Upper lobe of left lung (tissue), 6 donors: ENCODE measurements at places on chromosomes 12 and 14.

- H3K4me1 ChIP-seq: peaks cover 4% of the 10 kb centered on the region
- no peak overlapping the region for H3K4me3 ChIP-seq
- H3K27me3 ChIP-seq: no peaks in the 10 kb centered on the region
- H3K36me3 ChIP-seq: no peaks in the 10 kb centered on the region
- no peak overlapping the region for H3K27ac ChIP-seq
- DNase-seq: peak; percentile 41
Observed at GRCh38 chr12:67721248-67721647, 72.7 kb downstream of the DYRK2 start.

GRCh38 chr12:73106296-73106695 lies 834.1 kb downstream of the TRHDE start:
- no peaks in the 10 kb centered on the region for H3K4me1 ChIP-seq
- no peaks in the 10 kb centered on the region for H3K36me3 ChIP-seq
- H3K27ac ChIP-seq: no peak overlapping the region
- H3K27me3 ChIP-seq: no peaks in the 10 kb centered on the region
- no peak overlapping the region for H3K4me3 ChIP-seq

DNA sequence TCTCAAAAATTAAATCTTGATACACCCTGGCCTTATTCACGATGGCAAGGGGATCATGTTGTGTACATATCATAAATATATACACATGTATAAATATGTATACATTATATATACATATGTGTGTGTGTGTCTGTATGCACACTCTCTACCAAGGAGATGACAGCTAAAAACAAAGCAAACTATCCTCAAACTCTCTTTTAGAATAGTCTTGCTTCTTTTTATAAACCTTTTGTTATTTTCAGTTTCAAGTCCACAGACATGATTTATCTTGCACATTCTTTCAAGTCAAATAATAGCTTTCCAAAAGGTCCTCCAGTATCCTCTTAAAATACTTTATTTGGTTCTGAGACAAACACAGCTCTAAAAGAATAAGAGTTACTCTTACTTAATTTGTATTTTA lies 8.4 kb downstream of the ANO6 start:
- H3K4me3 ChIP-seq: no peak overlapping the region
- H3K27me3 ChIP-seq: no peaks in the 10 kb centered on the region
- H3K27ac ChIP-seq: no peak overlapping the region
- no peak for DNase-seq
- no peaks in the 10 kb centered on the region for H3K36me3 ChIP-seq
- H3K4me1 ChIP-seq: peaks cover 10% of the 10 kb centered on the region

DNA sequence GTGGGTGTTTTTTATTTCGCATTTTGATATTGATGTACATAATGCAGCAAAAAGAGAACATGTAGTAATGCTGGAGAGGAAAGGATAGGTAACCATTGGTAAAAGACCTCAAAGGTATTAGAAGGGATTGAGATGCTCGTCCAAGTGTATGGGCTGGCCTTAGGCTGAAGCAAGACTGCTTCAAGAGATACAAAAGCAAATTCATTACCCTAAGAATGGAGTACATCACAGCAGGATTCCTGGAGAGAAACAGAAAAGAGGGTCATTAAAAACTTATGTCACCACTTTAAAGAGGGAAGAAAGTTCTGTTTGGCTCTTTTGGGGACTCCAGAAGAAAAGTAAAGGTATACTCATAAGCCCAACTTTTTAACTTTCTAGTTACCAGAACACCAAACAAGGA lies 420.5 kb downstream of the ZFP36L1 start:
- no peak overlapping the region for H3K27ac ChIP-seq
- H3K4me1 ChIP-seq: peaks cover 29% of the 10 kb centered on the region
- no peak for DNase-seq
- H3K36me3 ChIP-seq: no peaks in the 10 kb centered on the region

DNA sequence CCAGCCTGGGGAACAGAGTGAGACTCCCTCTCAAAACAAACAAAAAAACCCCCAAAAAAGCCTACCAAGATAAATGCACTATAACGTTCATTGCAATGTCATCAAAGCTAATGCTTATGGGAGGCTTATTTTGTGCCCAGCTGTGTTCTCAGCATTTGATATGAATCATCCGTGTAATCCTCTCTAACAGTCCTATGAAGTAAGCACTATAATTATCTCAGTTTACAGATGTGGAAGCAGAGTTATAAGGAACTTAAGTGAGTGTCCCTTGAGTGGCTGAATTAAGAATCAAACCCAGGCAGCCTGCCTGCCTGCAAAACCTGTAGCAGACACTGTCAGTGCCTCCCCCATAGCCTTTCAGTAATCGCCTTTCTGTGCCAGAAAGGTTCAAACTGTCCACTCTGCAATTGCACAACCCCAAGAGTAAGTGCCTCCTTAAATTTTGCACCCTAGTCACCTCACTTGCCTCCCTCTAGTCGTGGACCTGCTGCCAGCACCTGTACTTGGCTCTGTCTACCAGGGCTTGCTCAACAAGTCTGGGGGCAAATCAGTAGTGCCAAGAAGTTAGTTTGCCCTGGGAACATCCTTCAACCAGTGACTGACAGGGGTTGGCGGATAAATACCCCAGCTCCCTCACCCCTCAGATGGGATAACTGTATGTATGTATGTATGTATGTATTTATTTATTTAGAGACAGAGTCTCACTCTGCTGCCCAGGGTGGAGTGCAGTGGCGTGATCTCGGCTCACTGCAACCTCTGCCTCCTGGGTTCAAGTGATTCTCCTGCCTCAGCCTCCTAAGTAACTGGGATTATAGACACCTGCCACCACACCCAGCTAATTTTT lies 23.8 kb upstream of the PPP1CC start:
- H3K4me1 ChIP-seq: no peaks in the 10 kb centered on the region
- no peak overlapping the region for H3K27ac ChIP-seq
- H3K27me3 ChIP-seq: no peaks in the 10 kb centered on the region
